Stimulated activated naive CD4-positive, alpha-beta T cell treated with Interleukin-2 at 50 U/mL for 16 hours (primary cell): ENCODE measurements at places on chromosomes 12 and 14.
A peak's percentile ranks its signal among the peaks of the same experiment; 100 is the strongest.

DNA sequence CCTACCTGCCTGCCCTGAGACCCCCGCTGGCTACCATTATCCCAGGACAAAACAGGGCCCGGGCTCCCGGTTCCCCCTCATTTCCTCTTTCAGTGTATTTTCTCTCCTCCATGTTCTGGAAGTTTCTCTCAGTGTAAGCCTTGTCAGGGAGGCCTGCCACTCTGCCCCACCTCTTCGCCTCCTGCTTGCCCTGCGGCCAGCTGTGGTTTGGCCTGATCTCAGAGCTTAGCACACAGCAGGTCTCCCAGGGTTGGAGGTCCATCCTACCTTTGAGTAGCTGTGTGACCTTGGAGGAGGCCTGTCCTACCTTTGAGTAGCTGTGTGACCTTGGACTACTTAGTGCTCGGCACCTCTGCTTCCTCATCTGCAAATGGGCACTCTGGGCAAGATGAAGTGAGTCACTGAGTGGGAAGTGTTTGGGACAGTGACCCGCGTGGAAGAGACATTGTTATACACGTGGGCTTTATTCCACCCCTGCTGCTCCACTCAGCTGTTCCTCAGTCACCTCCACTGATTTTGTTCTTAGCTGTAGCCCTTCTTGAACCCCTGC is 212.7 kb downstream of the ZFP36L1 start:
- no peak for DNase-seq

GRCh38 chr12:123050331-123050831 is 69.9 kb downstream of the ARL6IP4 start:
- no peak for DNase-seq

GRCh38 chr14:68089146-68089731 is 269.7 kb downstream of the RAD51B start:
- no peak for DNase-seq

GRCh38 chr14:77889971-77890442 is 90.1 kb downstream of the ADCK1 start:
- no peak for DNase-seq

- DNase-seq = peak; percentile 80
Measured at GRCh38 chr12:57111031-57111734, at the start of gene STAT6. Gene STAT6 (minus strand): TSS chr12:57111362. CDS start chr12:57108278, 3,084 bp downstream.

GRCh38 chr14:24160499-24160849 is 591 bp upstream of the IRF9 start:
- no peak for DNase-seq

- no peak for DNase-seq
Measured at GRCh38 chr12:6297170-6297569, 13.3 kb upstream of the PLEKHG6 start.

DNA sequence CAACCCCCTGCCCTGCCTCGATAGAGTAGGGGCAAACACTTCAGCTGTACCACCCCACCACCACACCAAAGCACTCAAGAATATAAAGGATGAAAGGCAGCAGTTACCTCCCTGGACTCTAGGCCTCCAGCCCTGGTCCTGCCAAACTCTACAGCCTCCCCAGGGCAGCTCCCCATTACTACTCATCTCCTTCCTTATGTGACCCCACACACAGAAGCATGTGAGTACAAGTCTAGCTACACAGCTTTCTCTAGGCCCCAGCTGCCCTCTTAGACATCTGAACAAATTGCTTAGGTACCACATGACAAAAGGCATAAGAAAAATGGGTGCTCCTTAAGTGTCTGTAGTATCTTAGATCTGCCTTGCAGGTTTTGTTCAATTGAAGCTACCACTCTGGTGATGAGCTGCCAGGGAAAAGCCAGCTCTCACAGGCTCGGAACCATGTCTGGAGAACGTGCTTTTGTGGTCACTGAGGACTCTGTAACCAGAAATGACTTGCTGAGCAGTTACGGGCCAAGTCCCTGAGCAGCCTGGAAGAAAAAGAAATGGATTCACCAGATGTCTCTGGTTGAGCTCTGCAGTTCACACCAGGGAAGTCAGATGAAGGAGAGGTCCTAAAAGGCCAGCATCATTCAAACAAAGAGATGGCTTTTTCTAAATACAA is 32.8 kb downstream of the FMNL3 start:
- no peak for DNase-seq

DNA sequence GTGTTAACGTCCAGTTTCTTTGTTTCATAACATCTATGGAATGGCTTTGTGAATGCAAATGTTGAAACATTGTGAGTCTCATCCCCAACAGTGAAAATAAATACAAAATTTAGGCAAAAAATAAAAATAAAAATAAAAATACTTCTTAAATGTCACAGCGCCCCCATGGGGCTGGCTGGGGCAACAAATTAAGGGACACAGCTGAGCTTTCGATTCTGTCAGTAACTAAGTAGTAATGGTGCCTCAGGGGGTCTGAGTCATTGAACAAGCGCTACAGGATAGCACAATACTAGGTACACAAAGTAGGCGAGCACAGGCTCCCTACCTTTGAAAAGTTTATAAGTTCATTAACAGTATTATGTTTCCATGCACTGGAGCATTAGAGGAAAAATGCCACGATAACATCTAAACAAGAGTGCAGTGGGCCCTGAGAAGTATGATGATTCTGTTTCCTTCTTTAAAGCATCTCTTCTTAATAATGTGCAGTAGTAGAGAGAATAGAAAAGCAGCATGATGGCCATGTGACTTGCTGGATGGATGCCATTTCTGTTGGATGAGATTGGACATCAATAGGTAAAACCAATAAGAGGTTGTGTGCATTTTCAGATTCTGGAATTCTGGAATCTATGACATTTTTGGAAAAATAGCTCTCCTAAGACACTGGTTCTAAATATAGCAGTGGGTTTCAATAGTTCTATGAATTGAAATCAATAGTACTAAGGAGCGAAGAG is 667.2 kb downstream of the DIO2 start:
- DNase-seq = no peak

DNA sequence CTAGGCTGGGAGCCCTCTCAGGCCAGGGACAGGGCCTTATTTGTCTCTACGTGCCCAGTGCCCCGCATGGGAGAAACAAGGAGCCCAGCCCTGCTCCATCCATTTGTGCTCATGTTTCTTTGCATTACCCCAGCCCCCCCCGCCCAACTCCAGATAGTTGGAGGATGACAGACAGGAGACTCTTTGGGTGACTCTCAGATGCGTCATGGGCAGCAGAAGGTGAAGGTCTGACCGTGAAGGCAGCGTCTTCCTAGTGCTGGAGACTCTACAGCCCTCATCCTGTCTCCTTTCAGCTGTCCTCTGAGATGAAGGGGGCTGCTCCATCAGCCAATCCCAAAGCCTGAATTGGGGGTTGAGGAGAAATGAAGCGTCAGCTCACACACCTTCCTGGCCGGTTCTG is 283 bp upstream of the PSMB11 start:
- no peak for DNase-seq

DNA sequence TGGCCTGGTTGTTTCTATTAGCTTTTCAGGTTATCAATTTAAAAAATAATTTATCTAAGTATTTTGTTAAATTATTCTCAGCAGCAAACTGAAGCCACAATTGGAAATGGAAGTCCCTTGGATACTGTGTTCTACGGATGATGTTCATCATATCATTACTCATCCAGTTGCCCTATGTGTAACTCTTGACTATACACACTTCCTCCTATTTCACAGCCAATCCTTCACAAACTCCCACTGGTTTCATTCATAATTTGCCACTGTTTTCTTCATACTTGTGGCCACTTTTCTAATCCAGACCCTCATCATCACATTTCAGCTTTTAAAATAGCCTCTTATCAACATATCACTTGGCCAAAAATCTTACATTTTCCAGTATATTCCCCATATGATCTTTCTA is 84.0 kb downstream of the CATSPERB start:
- no peak for DNase-seq

GRCh38 chr12:49061157-49061650 is 610 bp upstream of the KMT2D start:
- no peak for DNase-seq

DNA sequence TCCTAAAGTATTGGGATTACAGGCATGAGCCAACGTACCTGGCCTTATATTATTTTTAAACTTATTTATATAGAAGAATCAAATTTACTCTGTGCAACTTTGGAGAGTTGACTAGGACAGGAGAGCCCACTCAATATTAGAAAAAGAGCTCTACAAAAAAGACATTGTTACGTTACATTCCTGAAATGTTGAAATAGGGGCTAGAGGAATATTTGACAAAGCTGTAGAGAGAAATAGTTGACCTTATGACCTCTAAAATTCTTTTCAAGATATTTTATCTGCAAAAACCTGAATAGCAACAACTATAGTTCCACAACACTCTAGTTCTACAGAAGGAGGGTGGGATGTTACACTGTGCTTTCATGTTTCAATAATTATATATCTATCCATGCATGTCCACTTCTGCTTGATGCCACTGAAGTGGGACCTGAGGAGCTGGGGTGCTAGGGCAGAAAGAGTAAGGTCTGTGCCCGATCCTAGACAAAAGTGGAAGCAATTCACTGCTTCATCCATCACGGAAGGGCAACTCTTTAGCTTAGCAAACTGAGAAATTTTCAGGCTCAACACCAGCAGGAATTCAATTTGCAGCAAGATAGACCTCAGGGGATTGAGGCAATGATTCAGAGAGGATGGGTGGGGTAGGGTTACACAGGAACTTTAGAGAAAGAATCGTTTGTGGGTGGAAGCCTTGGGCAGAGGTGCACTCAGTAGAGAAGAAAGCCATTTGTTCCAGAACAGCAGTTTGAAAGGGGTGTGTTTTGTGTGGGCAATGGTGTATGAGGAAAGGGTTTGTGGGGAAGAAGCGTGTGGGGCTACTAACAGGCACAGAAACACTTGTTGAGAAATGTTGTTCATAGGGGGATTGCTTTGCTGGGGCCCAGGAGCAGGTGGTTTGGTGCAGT is 16.0 kb upstream of the RNASE10 start:
- no peak for DNase-seq

- no peak for DNase-seq
Measured at GRCh38 chr14:99546234-99546879, 57.6 kb downstream of the CCDC85C start.
